ENCODE measurements at places on chromosomes 2 and 18.

DNA sequence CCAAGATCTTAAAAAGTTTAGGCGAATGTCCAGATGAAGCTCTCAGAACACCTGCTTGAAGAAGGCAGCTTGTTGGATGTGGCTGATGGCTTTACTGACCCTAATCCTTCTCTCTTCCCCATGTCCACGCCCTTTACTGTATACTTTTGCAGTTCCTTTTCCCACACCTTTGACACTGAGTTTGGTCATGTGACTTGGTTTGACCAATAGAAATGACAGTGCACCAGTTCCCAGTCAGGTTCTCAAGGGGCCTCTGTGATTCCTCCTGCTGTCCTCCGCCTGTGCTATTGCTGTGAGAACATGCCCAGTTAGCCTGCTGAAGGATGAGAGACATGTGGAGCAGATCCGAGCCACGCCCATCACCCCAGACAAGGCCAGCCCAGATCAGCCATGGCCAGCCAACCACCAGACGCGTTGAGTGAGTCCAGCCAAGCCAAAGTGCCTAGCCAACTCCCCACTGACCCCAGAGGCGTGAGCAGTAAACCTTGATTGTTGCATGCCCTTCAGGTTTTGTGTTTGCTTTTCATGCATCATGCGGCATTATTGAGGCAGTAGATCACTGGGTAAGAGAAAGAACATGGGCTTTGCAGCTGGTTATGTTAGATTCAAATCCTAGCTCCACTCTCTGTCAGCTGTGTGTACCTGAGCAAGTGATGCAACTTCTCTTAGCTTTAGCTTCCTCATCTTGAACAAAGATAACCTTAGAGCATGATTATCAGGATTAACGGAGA lies 258.0 kb upstream of the SIX2 start:
- no peak for DNase-seq

DNA sequence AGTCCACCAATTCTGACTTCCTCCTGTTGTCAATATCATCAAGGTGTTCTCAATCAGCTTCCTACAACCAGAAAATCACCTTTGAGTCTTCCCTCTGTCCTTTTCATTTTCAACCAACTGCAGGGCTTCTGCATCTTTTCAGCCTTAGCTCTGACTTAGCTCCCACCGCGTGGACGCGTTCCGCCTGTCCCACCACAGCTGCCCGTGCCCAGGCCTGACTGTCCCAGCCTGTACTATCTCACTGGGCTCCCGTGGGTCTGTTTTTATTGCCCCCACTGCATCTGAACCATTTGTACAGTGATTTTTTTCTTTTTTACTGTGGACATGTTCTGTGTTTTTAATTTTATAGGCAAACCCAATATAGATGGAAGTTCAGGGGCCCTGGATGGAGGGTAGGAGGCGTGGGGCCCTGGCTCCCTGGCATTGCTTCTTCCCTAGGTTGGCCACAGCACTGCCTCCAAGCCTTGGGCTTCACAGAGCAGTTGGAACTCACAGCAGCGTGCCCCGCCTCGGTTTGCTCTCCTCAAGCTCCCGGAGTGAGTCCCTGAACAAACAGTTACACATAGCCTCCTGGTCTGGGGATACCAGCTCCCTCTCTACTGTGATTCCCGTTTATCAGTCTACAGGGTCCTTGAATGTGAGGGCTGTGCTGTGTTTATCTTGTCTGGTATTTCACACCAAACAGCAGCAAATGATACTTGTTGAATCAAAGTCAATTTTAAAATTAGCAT lies 280.6 kb upstream of the PXDN start:
- DNase-seq = no peak

DNA sequence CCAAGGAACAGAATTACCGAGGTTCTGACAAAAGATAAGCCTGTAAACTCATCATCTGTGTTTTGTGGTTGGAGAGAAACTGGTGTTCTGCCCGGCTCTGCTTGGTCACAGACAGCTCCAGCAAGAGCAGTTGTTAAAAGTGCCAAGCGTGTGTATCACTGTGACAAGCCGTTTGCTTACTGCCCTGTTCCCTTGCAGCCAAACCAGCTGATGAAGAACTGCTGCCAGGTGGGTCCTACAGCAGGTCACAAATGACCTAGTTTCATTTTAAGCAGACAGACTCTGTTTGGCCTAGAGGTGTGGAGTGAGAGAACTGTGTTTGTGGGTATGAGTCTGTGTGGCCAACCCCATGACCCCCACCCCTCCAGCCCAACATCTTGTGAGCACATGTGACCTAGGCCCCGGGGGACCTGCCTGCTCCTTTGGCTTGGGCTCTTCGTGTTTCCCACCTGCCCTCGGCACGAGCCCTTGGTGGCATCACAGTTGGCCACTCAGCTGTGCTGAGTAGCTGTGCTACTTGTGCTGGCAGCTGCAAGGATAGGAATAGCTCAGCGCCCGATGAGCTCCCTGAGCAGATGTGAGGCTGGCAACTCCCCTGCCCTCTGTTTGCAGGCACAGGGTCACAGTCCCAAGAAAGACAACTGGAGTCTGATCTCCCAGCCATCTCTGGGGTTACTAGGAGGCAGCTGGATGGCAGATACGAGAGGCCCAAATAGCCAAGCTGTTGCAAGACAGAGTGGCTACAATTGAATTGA lies 9.7 kb downstream of the OXER1 start:
- DNase-seq = no peak

- no peak for DNase-seq
Measured at GRCh38 chr18:8107426-8107825, 501.8 kb upstream of the RAB12 start.

DNA sequence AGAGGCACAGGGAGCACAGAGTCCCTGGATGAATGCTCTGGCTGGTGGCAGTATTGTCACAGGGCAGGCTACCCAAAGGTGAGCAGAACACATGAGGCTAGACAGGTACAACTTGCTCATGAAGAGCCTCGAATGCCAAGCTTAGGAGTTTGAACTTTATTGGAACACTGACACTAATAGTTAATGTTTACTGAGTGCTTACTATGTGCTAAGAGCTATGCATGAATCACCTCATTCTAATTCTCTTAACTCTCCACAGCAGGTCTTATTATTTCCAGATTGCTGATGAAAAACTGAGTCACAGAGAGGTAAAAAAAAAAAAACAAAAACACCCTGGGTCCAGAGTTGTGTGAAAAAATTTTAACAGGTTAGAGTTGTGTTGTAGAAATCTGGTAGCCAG lies 6.1 kb upstream of the EMX1 start:
- DNase-seq = no peak

GRCh38 chr18:6370886-6371635 lies 43.6 kb downstream of the L3MBTL4 start:
- no peak for DNase-seq

GRCh38 chr2:191304939-191305875 lies 60.0 kb downstream of the MYO1B start:
- no peak for DNase-seq

DNA sequence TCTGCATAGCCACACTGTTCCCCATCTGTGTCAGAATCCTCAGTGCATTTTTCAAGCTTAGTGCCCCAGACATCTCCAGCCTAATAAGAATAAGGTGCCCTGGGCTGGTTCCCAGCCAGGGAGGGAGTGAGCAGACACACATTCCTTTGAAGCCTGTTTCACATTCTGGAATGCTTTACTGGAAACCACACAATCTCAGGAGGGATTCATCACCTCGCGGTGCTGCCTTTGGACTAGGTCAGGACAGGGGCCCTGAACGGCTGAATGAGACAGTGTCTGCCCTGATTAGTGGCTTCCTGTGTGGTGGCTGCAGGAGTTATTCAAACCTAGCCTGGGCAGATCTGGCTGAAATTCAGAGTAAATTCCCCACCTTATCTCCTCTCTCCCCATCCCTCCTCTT lies 108.0 kb upstream of the LDAH start:
- DNase-seq = no peak

DNA sequence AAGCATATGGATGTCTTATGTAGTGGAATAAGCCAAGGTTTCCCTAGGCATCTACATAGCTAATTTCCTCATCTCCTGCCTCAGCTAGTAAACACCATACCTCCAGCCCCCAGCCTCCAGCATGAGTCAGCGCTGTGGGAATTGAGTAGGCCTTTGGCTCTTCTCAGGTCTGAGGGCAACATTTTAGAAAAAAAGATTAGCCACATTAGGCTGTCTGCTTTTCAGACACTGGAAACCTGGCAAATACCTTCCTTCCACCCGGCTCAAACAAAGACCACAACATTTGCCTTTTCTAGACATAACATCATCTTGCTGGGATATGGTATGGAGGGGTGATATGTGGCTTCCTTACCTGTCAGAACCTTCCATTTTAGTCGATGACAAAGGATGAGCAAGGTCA lies 6.1 kb upstream of the CCDC195 start:
- DNase-seq = no peak

GRCh38 chr2:26615336-26615859 lies 25.8 kb downstream of the CIB4 start:
- no peak for DNase-seq

DNA sequence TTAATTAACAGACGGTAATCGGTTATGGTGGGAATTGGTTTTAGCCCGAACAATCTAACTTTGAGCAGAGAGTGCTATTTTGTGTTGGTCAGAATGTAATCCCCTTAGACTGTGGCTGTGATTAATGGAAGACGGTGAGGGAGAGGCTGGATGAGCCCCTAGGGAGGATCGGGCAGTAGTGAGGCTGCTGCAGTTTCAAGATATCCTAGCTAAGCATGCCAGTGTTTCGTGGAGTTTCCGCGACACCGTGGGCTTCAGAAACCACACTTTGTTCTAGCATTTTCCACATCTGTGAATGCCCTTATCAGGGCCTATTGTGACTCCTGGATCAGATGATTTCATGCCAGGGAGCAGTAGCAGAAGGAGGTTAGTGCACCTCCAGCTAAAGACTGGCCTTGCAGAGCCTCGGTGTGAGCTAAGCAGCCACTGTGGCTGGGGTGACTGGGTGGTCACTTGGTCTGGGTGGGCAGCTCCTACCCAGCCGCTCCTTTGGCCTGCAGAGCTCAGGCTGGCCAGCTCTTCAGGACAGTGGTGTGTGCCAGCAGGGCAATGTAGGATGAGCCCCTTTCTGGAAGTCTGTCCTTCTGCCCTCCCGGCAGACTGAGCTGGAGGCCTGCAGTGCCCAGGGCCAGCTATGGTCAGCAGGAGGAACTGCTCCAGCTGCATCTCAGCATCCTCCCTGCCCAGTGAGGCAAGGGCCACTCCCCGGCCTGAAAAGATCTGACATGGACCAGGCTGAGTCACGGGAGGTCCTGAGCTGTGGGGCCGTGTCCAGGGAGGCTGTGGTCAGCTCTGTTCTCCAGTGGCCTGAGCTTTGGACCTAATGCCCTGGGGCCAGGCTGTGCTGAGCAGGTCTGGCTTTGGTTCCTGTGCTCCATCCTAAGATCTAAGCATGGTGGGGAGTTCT lies 142.6 kb upstream of the GPC1 start:
- no peak for DNase-seq

DNA sequence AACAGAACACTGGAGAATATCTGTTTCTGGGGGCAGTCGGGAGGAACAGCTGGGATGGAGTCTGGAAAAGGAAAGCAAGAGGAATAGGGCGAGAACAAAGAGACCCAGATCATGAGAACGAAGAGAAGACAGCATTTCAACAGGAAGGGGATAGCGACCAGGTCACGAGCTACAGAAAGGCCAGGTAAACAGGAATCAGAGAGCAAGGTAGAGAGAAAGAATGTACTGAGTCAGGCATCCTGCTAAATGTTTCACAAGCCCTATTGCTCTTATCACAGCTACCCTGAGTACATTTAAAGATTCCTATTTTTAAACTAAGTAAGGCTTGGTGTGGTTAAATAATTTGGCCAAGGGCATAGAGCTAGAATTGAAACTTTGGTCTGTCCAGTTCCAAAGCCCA lies 254.9 kb upstream of the RAB12 start:
- DNase-seq = no peak

- DNase-seq = no peak
Measured at GRCh38 chr2:95361216-95361980, 41.1 kb upstream of the FAHD2A start.

- DNase-seq = no peak
Measured at GRCh38 chr18:8770657-8771056, 65.3 kb downstream of the MTCL1 start.

GRCh38 chr2:153626676-153627075 lies 148.1 kb upstream of the RPRM start:
- DNase-seq = no peak

DNA sequence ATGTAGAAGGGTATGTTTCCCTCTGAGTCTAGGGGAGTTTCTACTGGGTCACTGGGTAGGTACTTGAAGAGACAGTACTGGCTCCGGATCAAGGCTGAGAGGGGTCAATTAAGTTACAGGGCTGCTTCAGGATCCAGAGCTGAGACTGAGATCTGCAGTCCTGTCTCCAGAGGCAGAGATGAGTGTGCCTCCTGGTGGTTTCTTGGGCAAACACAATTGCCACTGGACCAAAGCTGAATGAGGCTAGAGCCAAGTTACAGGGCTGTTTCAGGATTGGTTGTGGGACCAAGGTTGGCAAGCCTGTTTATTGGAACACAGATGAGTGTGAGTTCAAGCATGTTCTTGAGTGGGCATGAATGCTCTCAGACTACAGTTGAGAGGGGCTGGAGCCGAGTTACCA lies 157.9 kb downstream of the ADCYAP1 start:
- no peak for DNase-seq

DNA sequence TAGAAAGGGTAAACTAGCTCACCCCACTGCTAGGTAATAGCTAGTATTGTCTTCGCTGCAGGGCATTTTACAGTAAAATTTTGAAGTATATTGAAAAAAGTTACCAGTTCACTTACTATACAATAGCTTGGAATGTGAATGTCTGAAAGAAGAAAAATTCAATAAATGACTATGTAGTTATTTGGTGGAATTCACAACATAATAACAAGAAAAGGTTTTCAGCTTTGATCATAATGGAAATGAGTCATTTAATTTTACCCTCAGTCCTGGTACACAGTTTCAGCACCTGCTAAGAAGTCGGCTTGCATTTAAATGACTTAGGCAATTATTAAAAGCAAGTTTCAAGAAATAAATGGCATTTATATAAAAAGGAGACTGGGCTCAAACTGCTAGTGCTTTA lies 90.4 kb downstream of the NUP35 start:
- no peak for DNase-seq

DNA sequence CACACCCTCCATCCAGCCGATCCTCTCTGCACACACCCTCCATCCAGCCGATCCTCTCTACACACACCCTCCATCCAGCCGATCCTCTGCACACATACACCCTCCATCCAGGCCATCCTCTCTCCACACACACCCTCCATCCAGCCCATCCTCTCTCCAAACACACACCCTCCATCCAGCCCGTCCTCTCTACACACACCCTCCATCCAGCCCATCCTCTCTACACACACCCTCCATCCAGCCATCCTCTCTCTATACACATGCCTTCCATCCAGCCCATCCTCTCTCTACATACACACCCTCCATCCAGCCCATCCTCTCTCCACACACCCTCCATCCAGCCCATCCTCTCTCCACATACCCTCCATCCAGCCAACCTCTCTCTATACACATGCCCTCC lies 83.1 kb downstream of the EIPR1 start:
- no peak for DNase-seq

- no peak for DNase-seq
Measured at GRCh38 chr2:203656522-203657287, 49.7 kb upstream of the CD28 start.

Measured in activated CD8-positive, alpha-beta memory T cell treated with anti-CD3 and anti-CD28 coated beads for 48 hours (primary cell).